NAMALWA (cell line): ENCODE measurements at places on chromosomes 4 and X.
A peak's percentile ranks its signal among the peaks of the same experiment; 100 is the strongest.

DNA sequence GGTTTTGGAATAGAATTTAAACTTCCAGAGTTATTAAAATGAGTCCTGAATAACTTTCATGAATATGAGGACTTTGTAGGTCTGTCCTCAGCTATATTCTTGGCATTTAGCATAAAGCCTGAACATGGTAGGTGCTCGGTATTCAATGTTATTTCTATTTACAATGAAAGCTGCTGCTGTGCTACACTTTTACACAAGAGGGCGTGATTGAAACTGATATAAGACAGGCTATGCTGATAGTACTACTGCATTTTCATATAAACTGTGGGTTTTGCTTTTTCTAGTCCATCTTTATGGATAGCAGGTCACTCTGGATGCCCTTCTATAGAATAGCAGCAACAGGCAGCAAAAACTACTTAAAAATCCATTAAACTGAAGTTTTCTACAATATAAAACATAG is 12.3 kb upstream of the GNPDA2 start:
- DNase-seq = peak; percentile 66

GRCh38 chr4:128527351-128527750 is 239.7 kb upstream of the PGRMC2 start:
- no peak for DNase-seq

DNA sequence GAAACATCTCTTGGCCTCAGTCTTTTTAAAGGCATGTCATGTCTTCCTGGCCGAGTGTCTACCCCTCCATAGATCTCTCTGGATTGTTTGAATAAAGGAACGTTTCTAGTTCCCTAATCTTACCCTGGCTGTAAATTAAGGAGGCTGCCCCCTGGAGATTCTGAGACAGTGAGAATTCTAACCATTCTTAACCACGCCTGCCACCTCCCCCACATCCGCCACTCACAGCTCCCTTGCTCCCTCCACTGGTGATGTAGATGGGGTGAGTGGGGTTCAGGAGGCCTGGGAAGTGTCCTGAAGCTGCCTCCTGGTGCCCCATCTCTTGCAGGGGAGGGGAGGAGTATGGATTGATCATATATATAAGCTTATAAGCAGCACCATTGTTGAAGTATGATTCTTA is 48.0 kb upstream of the TRIM2 start:
- DNase-seq = peak; percentile 61

DNA sequence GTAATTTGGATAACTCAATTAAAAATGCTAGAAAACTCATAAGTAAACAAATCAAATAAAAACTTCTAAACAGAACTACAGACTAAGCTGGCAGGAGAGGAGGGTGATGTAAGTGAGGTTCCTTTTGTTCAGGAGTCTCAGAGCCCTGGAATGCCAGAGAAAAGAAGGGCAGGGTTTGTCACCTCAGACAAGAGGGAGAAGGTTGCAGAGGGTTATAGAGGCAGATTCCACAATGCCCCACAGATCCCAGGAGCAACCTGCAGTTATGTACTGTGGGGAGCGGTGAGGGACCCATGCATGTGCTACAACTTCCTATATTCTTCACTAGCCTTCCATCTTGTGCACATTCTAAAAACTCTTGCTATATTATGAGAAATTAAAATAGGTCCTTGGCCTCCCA is 129.7 kb downstream of the CFAP299 start:
- no peak for DNase-seq

DNA sequence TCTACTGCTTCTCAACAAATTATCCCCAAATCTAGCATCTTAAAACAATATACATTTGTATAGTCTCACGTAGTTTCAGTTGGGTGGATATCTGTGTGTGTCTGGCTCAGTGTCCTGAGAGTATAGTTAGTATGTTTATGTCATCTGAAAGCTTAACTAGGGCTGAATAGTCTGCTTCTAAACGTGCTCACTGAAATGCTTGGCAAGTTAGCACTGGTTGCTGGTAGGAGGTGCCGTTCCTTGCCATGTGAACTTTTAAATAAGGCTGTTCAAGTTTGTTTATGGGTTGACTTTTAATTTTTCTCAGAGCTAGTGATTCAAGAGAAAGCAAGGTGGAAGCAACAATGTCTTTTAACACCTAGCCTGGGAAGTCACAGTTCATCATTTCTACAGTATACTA is 1673.6 kb downstream of the PCDH7 start:
- no peak for DNase-seq

GRCh38 chr4:61992351-61992750 is 792.2 kb downstream of the ADGRL3 start:
- DNase-seq = no peak

- no peak for DNase-seq
Observed at GRCh38 chr4:78386679-78387078, 164.9 kb upstream of the ANXA3 start.

DNA sequence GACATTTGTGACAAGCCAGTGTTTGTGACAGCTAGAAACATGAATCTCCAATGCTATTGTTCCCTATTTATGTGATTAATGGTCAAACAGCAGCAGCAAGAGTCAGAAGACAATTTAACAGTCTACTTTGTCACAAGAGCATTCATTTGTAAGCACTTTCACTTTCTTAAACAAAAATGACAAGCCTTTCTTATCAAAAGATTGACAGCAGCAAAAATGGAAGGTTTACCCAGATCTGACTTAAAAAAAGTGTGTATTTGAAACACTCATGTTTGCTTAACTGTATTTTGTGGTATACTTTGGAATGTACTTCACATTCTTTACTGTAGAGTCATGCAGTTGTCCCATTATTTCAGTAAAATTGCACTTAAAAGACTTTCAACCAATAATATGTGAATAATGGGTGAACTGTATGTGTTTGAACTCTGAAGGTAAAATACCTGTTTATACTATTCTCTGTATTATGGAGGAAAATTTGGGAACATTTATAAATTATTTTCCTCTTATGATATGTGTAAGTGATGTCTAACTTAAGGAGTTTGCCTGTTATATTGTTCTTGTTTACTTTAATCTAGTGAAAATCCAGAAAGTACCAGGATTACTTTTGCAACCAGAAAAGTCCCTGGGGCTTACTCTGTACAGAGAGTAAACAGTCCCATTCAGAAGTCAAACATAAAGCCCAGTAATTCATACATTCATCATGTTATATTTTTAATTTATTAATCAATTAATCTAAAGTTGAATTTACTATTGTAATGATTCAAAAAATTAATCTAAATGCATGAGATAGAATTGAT is 314.9 kb upstream of the TRAM1L1 start:
- DNase-seq = no peak

DNA sequence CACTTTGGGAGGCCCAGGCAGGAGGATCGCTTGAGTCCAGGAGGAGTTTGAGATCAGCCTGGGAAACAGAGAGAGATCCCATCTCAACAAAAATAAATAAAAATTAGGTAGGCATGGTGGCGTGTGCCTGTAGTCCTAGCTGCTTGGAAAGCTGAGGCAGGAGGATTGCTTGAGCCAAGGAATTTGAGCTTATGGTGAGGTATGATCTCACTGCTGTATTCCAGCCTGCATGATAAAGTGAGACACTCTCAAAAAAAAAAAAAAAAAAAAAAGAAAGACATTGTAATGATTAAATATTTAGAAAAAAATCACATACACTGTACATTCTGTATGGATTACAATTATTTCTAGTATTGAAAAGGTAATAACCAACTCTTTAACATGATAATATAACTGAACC is 87.1 kb downstream of the SLIT2 start:
- no peak for DNase-seq

GRCh38 chr4:161604516-161605300 is 559.1 kb downstream of the FSTL5 start:
- DNase-seq = no peak

GRCh38 chr4:186946136-186946535 is 222.5 kb upstream of the FAT1 start:
- no peak for DNase-seq

- DNase-seq = no peak
Observed at GRCh38 chr4:25919676-25920075, 5.7 kb downstream of the SMIM20 start.

- DNase-seq = no peak
Observed at GRCh38 chrX:132199941-132200340, 19.3 kb downstream of the RAP2C start.

DNA sequence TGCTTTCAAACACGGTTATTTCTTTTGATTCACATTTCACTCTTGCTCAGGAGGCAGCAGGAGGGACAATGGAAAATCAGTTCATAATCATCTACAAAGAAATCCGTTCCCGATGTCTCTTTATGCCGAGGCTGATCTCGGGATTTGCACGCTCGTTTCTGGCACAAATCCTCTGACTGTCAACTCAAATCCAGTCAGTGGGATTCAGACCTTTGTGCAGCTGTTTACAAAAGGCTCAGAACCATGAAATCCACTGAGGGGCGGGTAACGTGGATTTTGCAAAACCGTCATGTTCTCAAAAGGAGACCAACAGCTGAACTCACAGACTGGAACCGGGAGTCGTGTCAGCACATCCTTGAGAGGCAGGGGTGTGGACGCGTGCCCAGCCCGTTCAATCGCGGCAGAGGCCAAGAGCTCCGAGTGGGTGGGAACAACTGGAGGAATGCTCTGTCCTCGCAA is 46.4 kb downstream of the ACOX3 start:
- peak; percentile 35 for DNase-seq

GRCh38 chr4:52010986-52011385 is 9.2 kb downstream of the LRRC66 start:
- DNase-seq = no peak

DNA sequence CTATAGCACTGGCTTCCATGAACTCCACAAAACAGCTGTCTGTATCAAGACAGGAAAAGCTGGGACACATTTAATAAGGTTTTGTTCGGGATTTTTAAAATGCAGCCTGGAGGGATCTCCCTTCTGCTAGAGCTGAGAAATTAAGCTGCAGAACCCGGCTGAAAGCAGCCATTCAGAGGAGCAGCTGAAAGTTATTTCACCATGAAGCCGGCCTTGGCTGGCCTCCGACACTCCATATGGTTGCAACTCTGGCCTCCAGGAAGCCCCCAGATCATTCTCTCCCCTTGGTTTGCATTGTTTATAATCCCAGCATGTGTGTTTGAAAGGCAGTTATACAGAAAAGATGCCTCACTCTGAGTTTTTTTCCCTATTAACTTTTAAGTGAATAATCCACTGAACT is 239.4 kb downstream of the SPATA18 start:
- DNase-seq = no peak

DNA sequence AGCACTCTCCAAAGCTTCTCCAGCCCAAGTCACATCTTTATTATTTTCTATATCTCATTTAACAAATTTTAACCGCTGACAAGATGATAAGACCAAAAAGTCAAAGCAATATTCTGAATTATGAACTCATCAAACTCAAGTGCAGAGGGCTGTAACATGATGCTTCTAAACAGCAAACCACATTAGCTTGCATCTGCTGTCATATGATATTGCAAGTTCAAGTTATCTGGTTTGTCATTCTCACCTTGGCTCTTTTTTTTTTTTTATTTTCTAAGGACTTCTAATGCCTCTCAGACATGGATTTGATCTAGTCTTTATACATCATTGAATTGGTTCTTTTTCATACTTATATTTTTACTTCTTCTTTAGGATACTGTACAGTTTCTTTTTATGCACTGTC is 93.4 kb downstream of the SLC10A7 start:
- DNase-seq = no peak

DNA sequence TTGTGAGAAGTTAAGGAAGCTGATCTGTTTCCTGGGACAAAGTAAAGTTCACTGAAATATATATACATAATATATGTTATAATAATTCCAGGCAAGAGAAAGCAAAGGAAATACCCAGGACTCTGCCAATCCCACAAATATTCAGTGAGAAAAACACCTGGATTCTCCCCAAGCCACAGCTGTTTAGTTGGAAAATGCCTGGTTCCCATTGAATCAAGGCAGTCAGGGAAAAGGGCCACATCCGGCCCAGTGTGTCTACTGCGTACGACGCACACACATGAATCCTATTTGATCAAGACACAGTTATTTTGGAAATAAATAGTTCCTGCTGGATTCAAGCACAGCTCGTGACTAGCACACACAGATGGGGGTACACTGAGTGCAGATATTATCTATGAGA is 6.3 kb upstream of the DCHS2 start:
- DNase-seq = no peak

DNA sequence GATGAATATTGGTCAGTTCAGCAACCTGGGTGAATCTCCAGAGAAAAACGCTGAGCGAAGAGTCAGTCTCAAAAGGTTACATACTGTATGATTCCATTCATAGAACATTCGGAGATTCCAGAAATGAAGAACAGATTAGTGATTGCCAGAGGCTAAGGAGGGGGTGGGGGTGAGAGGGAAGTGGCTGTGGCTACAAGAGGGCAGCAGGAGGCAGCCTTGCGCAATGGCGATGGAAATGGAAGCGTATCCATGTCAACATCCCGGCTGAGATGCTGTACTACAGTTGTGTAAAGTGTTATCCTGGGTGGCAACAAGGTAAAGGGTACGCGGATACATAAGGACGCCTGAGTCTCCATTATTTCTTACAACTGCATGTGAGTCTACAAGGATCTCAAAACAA is 18.0 kb downstream of the LYAR start:
- no peak for DNase-seq

GRCh38 chr4:120568731-120569130 is 353.8 kb downstream of the PRDM5 start:
- DNase-seq = no peak

DNA sequence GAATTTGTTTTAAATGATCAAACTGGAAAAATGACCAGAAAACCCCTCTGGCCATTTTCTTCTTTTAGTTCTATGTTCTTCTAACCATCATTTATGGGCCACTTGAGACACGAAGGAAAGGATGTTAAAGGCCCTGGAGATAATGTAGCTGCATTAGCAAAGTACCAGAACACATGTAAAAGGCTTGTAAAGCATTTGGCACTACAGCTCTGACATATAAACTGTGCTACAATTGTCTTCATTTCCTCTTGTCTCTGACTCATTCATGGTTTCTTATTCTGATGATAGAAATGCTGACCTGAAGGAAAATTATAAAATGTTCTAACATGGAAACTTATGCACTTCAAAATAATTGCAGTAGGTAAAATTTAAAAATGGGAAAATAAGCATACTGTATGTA is 388.7 kb downstream of the FAT4 start:
- no peak for DNase-seq

DNA sequence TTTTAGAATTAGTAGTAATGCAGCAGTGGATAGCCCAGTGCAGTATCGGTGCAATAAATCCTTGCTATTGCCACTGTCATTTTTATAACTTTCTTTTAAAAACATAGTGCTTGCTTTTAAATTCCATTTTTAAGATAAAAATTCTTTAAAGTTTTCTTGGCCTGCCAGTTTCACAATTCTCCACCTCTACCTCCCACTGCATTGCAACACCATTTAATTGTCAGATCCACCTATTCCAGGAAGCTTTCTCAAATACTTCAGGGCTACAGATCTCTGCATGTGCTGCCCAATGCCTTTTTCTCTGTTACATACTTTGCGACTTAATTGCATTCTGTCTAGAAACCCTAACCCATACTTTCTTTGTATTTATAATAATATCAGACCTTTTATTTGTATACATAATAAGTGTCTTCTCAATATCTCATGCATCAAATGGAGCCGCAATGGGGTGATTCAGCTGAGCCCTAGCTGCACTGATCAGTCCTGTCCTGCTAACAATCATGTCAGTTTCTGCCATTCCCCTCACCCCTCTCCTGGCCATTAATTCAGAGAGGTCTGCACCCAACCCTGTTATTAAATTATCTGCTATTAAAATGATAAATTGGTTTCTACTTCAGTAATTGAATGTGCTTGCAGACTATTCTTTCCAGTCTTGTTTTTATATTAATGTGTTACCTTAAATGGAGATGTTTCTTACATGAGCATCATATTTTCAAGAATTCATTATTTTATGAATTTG is 193.1 kb downstream of the SLIT2 start:
- DNase-seq = no peak

GRCh38 chr4:36256398-36256891 is 12.1 kb upstream of the ARAP2 start:
- peak; percentile 12 for DNase-seq
